ENCODE measurements at places on chromosomes 13 and 19.
A peak's percentile ranks its signal among the peaks of the same experiment; 100 is the strongest.

- no peak for DNase-seq
Measured at GRCh38 chr13:31418186-31418585, 218.4 kb downstream of the B3GLCT start.

GRCh38 chr13:52921194-52921593 lies 72.8 kb upstream of the PCDH8 start:
- peak; percentile 62 for DNase-seq

- DNase-seq: no peak
Measured at GRCh38 chr19:31908496-31909225, 436.7 kb upstream of the ZNF507 start.

DNA sequence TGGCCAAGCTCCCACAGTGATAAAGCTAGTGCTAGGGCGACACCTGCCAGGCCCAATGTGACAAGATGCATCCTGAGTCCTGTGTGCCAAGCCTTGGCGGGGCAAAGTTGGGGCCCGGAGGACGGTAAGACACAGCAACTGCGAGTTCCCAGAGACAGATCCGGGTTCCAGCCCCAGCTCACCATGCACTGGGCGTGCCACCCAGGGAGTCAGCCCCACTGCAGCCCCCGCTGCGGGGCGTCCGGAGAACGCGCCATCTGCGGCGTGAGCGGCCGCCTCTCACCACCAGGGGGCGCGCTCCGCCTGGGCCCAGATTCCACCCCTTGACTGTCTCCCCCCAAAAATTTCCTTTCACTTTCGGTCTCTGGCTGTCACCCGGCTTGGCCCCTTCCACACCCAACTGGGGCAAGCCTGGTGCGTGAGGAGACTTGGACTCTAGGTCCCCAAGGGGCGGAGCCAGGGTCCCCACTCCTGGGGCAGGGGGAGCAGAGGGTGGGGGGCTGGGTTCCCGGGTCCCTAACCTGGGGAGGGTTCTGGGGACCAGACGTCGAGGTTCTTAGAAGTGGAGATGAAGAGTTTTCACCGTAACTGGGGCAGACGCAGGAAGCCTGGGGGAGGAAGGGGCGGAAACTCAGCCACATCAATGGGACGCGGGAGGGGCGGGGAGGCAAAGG lies at the start of gene FLT3LG:
FLT3LG (plus strand) TSS at position 348 of the 674 bp plus-strand sequence. CDS start 425 bp downstream, outside the sequence.
- DNase-seq: peak; percentile 92

GRCh38 chr13:97944396-97945029 lies 9.0 kb upstream of the IPO5 start:
- no peak for DNase-seq

DNA sequence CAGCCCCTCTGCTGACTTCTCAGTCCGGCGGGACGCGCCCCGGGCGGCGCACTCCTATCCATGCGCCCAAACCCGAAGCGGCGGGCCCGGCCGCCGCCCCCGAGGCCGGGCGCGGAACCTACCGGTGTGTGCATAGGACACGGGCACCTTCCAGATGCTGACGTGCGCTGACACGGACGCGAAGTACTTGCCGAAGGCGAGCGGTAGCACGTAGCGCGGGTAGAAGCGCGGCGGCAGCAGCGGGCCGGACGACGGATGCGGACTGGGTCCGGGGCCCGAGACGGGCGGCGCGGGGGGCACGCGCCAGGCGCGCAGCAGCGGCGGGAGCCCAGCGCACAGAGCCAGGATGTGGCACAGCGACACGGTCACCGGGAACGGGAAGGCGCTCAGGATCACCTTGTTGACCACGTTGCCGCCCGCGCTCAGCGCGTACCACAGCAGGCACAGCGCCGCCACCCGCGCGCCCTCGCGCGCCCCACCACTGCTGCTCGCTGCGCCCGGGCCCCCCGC lies 338 bp downstream of the SLC35E1 start:
- DNase-seq: peak; percentile 47

- DNase-seq: no peak
Measured at GRCh38 chr19:5059213-5059574, 90.3 kb downstream of the KDM4B start.

DNA sequence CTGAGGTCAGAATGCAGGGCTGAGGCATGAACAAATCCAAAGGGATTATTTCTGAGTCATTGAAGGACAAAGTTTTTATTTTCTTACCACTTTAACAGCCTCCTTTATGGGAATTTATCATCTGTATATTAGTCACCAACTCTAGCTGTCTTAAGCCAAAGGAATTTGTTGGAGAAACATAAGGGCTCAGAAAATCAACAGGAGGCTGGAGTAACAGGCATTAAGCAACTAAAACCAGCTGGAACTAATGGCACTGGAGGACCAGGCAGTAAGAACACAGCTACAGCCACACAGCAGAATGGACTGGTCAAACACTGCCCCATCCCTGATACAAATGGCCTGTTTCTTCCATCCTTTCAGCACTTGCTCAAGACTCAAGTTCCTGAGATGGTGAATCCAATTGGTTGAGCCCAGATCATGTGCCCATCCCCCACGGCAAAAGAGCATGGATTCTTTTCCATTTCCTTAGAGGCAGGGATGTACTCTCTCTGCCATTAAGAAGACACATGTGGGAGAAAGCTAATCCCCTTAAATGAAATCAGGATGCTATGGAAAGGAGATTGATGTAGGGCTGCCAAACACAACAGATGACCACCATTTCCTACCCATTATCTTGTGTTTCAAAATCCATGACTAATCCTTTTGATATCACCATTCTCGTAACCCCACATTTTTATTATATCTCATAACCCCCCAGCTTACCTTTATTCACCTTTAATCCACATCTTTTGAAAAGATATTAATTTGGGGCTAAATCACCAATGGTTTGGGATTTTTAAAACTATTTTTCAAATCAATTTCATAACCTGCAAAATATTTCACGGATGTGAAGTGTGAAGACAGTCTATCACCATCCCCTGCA lies 157.0 kb upstream of the FNDC3A start:
- no peak for DNase-seq

DNA sequence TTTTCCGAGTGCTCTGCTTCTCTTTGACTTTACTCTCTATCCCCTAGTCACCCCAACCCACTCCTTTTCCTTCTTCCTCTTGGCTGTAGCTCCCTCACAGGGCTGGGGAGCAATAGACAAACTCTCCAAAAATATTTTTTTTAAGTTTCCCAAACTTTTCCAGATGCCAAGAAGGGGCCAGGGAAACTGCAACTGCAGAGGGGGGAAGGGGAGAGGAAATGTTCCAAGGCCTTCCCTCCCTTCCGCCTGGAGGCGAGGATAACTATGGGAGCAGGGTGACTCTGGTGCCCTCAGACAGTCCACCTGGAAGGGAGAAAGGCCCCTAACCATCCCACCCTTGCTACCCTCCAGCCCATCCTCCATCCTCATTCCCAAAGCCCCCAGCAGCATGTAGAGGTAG lies 49.4 kb downstream of the LYL1 start:
- no peak for DNase-seq

DNA sequence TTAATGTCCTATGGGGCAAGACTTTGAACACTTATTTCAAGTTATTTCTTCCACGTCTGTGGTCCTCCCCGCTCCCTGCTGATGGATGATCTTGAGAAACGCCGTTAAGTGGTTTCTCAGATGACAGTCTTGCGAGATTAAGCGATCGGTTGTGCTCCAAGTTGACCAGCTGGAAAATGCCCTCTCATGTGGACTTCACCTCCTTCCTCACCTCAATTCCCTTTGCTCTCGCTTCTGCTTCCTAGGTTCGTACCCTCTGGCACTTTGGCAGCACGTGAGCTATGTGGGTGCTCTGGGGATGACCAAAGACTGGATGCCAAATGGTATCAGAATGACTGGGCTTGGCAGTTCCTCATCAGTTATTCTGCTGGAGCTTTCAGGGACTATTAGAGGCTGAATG lies 480.0 kb downstream of the ZNF536 start:
- no peak for DNase-seq

DNA sequence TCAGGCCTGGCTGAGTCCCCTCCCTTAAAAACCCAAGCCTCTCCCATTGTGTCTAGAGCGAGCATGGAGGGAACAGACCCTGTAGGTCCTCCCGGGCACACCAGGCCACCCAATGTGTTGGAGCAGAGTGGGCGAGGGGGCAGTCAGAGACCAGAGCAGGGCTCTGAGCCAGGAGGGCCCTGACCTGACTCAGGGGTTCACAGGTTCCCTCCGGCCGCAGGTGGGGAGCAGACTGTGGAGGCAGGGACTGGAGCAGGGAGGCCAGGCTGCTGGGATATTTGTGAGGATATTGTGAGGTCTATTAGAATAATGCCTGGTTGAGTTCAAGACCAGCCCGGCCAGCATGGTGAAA lies 1.6 kb upstream of the TYROBP start:
- no peak for DNase-seq

DNA sequence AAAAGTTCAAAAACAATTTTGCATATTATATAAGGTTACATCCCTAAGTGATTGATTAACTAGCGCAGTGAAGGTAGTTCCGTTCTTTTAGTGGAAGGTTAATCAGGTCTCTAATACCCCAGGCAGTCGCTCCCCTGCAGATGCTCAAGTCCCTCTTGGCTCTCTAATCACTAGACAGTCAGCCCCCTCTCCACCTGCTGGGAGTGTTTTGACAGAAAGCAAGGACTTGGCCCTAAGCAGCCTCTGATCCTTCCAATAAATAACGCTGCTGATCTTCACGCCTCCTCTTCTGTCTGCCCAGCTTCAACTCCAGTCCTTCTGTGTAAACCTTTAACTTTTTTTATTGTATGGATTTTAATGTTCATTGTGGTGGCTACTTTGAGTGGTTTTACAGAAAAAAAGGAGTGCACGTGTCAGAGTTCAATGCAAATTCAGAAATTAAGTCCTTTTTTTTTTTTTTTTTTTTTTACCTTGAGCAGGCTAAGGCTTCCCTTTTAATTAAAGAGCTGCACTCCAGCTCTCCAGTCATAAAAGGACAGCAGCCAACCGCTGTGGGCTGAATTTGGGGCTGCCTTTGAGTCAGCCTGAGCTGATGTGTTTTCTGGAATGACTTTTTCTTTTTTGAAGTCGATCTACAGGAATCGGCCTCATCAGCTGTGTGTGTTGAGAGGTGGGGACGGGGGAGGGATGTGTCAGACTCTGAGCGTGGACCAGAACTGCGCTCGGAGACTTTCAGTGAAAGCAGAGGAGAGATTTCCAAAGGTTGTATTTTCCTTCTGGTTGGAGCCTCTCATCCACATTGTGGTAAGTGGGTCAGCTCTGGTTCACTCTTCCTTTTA lies 33.8 kb upstream of the MYO16 start:
- no peak for DNase-seq

DNA sequence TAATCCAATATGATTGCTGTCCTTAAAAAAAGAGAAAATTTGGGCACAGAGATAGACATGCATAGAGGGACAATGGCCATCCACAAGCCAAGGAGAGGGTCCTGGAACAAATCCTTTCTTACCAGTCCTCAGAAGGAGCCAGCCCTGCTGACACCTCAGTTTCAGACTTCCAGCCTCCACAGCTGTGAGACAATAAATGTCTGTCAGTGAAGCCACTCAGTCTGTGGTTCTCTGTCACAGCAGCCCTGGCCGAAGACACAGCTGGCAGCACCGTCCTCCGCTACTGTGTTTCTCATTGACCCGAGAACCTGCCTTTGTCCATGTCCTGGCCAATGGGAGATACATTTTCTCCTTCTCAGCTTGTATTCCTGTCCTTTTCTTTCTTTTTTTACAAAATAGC lies 207.9 kb downstream of the TM9SF2 start:
- DNase-seq: no peak

- DNase-seq: no peak
Measured at GRCh38 chr19:16472992-16473391, 1.2 kb upstream of the EPS15L1 start.

DNA sequence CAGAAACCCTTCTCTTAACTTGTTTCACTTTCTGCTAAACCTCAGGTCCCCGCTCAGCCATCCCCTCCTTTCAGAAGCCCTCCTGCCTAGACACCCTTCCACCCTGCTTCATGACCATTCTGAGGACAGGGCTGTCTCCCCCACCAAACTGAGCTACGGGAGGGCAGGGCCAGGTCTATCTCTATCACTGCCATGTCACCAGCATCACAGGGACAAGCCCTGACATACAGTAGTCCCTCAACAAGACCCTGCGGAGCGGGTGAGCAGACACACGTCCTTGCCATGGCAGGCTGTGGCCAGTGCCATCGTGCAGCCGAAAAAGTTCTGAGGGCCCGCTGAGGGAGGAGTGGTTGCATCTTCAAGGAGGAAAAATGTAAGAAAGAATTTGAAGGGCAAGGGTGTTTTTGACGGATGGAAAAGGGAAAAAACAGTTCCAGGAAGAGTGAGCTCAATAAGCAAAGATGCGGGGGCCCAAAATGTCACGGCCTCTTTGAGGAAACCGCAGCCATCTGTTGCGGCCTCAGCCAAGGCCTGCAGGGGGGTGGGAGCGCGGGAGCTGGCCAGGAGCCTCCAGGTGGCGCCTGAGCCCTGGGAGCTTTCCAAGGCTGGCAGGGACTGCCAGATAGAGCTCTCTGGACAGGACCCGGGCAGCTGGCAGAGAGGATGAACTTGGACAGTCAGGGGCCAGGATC lies 8.1 kb downstream of the PTGIR start:
- DNase-seq: peak; percentile 33

GRCh38 chr13:114140131-114140905 lies 7.9 kb upstream of the RASA3 start:
- DNase-seq: no peak

GRCh38 chr13:20190076-20190475 lies 2.7 kb downstream of the GJB2 start:
- no peak for DNase-seq

- DNase-seq: no peak
Measured at GRCh38 chr13:76609643-76610042, 276.6 kb downstream of the KCTD12 start.

- no peak for DNase-seq
Measured at GRCh38 chr13:110662777-110663443, 43.0 kb downstream of the CARS2 start.

GRCh38 chr13:43963726-43964125 lies 84.0 kb downstream of the LACC1 start:
- no peak for DNase-seq

GRCh38 chr13:50951366-50951765 lies 41.8 kb downstream of the RNASEH2B start:
- no peak for DNase-seq

DNA sequence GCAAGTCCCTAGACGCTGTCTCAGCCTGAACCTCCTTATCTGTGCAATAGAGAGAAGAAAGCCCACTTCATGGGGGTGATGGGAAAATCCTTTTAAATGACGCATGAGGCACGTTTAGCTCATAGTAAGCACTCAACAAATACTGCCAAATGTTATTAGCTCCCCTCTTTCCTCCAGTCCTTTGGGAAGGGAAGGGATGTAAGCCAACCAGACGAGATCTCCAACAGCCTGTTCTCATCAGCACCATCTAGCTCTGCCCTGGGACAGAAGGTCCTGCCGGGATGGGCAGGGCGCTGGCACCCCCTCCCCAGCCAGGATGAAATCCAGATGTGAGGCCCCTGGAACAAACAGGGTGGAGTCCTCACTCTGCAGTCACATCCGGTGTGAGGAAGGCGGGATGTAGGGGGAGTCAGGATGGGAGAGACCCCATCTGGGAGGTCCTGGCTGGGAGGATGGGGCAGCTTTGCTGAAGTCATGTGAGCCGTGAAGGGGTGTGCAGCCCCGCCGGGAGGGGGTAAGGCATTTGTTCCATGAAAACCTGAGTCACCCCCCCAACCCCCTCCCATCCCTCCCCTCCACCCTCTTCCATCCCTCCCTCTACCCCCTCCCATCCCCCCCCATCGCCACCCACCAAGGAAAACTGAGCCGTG lies 4.6 kb downstream of the S1PR2 start:
- DNase-seq: no peak

Measured in germinal center (tissue), 1 donor.